ENCODE measurements at places on chromosomes 5 and 9. TPM values are rescaled to one million over a fixed set of nuclear protein-coding genes. Genes with fewer than 3 reads are reported as not detected.

GRCh38 chr5:76983468-76983867 lies 30.6 kb downstream of the CRHBP start:
- no peak for DNase-seq

GRCh38 chr9:132877824-132878694 lies at the start of gene AK8:
Gene AK8, minus strand, starts transcription at chr9:132878284. Its CDS starts 29 bp downstream, at chr9:132878255.
- DNase-seq, result peak; percentile 86

DNA sequence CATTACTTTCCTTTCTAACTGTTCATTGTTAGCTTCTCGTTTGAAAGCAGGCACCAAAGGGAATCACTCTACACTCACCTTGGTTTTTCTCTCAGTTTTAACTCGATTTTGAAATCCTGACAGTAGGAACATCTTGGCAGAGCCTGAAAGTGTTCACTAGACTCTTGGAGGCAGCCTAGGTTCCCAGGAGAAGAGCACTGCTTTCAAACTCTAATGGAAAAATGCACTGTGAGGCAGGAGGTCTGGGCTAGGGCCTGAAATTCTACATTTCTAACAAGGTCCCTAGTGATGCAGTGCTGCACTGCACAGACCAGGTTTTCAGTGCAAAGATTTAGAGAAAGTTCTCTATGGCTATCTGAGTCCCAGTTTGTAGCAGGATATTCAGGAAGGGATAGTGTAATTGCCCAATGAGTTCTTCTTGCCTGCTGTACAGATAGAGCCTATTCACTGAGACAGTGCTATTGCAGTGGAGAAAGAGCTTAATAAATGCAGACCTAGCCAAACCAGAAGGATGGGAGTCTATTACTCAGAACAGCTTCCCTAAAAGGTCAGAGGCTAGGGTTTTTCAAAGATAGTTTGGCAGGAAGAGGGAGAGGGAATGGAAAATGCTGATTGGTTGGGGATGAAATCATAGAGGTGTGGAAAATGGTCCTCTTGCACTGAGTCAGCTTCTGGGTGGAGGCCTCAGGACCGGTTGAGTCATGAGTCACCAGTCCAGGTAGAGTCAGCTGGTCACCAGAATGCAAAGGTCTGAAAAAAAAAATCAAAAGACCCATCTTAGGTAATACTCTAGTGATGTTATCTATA lies 153.9 kb downstream of the GPBP1 start:
- DNase-seq, result no peak

DNA sequence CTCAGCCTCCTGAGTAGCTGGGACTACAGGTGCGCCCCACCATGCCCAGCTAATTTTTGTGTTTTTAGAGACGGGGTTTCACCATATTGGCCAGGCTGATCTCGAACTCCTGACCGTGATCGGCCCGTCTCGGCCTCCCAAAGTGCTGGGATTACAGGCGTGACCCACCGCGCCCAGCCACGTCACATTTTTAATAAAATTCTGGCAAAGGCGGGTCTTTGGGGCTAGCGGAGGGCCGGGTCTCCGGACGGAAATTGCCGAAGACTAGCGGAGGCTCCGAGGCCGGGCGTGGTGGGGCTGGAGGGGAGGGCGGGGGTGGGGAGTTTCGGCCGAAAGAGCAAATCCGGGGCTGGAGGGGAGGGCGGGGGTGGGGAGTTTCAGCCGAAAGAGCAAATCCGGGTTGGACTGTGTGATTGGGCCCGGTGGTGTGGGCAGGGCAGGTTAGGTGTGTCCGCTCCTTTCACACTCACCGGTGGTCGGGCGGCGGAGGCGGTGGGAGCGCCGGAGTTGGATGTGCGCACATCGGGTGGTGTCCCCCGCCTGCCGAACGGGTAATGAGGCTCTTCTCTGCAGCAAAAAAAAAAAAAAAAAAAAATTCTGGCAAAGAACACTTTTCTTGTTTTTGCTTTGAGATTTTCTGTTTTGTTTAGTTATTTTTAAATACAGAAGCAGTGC lies 27.1 kb downstream of the RUFY1 start:
- no peak for DNase-seq

DNA sequence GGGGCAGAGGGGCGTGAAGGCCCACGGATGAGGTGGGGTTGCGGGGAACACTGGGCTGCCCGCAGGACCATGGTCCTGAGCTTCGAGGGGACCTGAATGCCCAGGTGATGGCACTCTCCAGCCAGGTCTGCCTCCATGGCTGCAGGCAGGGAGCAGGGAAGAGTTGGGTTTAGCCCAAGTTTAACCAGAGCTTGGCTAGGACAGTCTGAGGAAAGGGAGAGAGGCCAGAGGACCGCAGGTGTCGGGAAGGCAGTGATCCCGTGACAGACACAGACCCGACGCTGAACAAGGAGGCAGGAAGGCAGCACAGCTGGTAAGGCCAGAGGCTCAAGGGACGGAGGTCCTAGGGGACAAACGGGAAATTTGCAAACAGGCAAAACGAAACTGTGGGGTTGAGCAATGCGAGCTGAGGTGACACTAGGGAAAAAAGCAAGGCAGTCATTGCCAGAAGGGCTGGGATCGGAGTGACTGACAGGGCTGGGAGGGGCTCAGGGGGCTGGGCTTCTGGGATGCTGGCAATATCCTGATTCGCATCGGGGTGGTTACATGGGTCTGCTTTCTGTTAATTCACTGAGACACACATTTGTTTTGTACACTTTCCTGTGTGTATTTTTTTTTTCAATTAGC lies 25.0 kb downstream of the ARPC5L start:
- DNase-seq, result no peak

DNA sequence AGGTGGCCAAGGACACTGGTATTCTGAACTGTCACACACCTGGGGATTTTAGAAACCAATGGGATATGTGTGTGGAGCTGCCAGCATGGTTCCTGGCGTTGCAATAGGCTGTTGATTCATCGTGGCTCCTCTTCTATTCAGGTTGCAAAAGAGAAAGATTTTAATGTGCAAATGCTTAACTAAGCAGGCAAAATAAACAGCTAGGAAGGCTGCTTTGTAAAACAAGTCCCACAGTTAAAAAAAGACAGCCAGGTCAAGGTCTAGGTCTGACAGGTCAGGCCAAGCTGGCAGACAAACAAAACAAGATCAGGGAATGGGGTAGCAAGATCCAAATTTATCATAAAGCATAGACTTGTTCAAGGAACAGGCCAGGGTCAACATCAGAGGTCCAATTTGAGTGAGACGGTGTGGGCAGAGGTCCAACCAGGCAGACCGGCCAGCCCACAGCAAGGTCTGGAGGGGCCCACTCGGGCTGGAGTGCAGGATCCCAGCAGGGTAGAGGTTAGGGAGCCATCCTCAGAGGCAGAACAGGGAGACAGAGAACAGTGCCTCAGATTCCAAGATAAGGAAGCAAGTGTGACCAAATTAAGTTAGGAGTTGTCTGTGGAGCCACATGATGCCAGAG lies 45.6 kb downstream of the SUB1 start:
- no peak for DNase-seq

DNA sequence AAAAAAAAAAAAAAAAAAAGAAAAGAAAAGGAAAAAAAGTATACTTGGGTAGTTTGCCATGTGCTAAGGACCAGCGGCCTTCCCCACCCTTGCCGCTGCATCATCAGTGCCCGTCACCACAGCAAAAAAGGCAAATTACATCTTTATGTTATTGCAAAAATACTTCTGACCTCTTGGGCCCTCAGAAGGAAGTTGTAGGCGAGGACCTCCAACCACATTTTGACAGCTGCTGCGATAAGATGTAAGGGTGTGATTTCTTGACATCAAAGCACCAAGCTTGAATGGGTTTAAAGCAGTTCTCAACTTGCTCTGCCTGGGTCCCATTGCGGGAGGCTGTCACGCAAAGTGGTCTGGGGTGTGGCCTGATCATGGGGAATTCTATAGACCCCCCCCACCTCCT lies 39.2 kb downstream of the DMRT1 start:
- no peak for DNase-seq

DNA sequence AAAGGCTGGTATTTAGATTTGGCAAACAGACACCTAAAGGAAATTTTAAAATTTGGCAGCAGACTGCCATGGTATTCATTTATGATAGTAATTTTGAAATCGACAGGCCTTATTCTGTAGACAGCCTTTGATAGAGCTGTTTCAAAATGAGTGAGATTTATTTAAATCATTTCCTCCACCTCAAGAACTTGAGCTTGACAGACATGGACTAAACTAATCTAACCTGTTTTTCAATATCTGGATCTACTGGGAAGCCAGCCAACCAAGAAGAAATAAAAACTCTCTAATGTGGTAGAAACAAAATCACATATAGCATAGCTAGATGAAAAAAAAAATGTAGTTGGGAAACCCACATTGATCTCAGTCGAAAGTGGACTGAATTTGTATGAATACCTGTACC lies 56.9 kb upstream of the RASA1 start:
- no peak for DNase-seq

GRCh38 chr9:1879501-1879900 lies 135.6 kb upstream of the SMARCA2 start:
- no peak for DNase-seq

- peak; percentile 39 for DNase-seq
Measured at GRCh38 chr5:35990941-35991611, at the start of gene UGT3A1. Gene UGT3A1, minus strand, starts transcription at chr5:35991390. Its CDS starts 150 bp downstream, at chr5:35991240.

- DNase-seq, result no peak
Measured at GRCh38 chr9:109118808-109119438, 824 bp downstream of the TMEM245 start.

GRCh38 chr9:19481971-19482404 lies 73.2 kb downstream of the ACER2 start:
- DNase-seq, result no peak

GRCh38 chr9:117046666-117047327 lies 359.7 kb downstream of the TRIM32 start:
- DNase-seq, result no peak

DNA sequence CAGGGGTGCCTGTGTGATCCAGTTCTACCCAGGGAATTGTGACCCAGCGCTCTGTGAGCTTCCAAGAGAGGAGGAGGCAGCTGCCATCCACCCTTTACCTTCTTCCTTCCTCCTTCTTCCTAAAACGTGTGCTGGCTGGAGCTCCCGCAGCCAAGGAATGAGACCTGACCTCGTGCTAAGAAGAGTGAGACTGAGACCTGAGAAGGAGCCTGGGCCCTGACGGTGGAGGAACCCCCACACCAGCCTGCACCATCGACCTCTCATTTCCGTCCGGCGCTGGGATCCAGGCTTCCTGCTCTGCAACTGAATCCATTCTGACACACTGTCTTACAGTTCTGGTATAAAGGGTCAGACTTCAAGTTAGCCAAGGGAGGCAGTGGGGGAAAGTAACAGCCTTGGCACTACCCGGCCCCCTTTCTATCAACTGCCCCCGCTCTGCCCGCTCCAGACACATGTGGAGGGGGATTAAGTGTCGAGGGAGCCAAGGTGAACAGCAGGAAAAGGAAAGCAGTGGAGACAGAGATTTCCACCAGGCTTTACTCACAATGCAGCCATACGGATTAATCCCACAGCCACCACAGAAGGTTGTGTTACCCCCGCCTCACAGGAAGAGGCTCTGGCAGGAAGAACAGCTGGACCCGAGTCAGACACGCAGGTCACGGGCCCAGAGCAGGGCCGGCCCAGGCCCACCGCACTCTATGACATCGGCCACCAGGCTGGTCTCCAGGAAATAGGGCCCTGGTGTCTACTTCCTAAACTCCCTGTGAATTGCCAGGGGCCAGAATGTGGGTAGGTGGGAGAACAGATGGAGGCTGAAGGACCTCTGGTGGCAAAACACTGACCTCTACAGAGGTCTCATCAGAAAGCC lies 15.8 kb downstream of the MGAT1 start:
- no peak for DNase-seq

GRCh38 chr5:92548346-92548745 lies 1032.7 kb downstream of the NR2F1-AS1 start:
- no peak for DNase-seq

The EFCAB9 gene
- total RNA-seq, result not detected

The FBXL7 gene
- 68.8 TPM for total RNA-seq

The ORM2 gene
- total RNA-seq, result not detected

The IFNB1 gene
- total RNA-seq, result not detected

The ZNF79 gene
- 11.0 TPM for total RNA-seq

The ZNF354C gene
- 9.1 TPM for total RNA-seq

The PCDHB15 gene
- 2.4 TPM for total RNA-seq

The GMCL2 gene
- not detected for total RNA-seq

The SPATA31A3 gene
- total RNA-seq, result not detected

The HSPA5 gene
- total RNA-seq, result 253 TPM

The KIF4B gene
- not detected for total RNA-seq

The CER1 gene
- total RNA-seq, result 1.0 TPM

The ARSI gene
- 19.1 TPM for total RNA-seq
